ENCODE measurements at places on chromosomes 7 and 10.

- no peak overlapping the region for H3K4me3 ChIP-seq
- H3K27ac ChIP-seq: no peak overlapping the region
- H3K4me1 ChIP-seq: no peaks in the 10 kb centered on the region
- no peaks in the 10 kb centered on the region for H3K27me3 ChIP-seq
- no peaks in the 10 kb centered on the region for H3K36me3 ChIP-seq
These were observed 7.3 kb upstream of the CCDC6 start for GRCh38 chr10:59913547-59914237.

DNA sequence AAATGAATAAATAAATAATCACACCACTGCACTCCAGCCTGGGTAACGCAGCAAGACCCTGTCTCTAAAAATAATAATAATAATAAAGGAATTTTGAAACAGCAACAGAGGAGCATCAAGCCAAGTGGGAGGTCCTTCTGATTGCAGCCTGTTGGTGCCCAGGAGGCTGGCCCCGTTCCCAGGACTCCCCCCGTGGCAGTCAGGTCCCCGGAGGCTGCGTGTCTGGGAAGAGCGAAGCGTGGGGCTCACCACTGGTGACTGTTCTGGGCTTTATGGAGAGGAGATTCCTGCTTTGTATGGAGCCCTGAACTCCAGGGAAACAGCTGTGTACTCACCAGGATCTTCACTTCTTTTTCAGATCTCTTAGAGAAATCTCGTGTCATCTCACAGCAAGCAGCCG lies 19.3 kb upstream of the MYH16 start:
- no peaks in the 10 kb centered on the region for H3K4me1 ChIP-seq
- H3K36me3 ChIP-seq: no peaks in the 10 kb centered on the region
- H3K27me3 ChIP-seq: no peaks in the 10 kb centered on the region
- DNase-seq: no peak

DNA sequence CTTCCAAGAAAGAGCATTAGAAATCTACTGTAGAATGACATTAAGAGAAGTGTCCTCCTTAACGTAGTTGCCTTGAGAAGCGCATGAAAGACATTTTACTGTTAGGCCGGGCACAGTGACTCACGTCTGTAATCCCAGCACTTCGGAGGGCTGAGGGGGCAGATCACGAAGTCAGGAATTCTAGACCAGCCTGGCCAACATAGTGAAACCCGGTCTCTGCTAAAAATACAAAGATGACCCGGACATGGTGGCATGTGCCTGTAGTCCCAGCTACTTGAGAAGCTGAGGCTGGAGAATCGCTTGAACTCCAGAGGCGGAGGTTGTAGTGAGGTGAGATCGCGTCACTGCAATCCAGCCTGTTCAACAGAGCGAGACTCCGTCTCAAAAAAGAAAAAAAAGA lies 28.9 kb downstream of the TARP start:
- no peak overlapping the region for H3K4me3 ChIP-seq
- H3K36me3 ChIP-seq: no peaks in the 10 kb centered on the region
- H3K4me1 ChIP-seq: no peaks in the 10 kb centered on the region
- H3K27ac ChIP-seq: no peak overlapping the region
- no peaks in the 10 kb centered on the region for H3K27me3 ChIP-seq

DNA sequence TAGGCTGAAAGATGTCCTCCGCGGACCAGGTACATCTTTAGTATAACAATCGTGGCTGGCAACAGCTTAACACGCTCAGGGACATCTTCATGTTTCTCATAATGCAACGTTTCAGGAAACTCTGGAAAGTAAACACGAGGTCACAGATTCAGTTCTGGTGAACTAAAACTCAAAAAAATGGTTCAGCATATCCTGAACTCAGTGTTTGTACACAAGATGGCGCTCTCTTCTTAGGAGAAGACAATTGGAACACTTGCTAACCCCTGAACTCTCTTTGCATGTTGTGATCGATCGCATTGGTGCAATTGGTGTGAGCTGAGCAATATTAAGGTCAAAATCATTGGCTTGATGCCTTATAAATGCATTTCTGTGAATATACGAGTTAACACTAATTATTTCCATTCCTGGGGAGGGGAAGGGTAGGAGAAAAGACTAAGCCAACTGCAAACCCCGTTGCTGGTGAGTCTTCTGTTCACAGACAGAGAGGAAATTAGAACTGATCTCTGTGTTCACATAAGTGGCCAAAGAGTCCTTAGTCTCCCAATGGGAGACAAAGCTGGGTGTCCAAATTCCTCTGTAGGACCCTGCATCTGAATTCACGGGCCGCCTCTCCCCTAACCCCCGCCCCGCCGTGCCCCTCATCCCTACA lies 52.6 kb upstream of the FAM180A start:
- DNase-seq: peak; percentile 35
- H3K4me3 ChIP-seq: no peak overlapping the region
- H3K36me3 ChIP-seq: no peaks in the 10 kb centered on the region
- H3K27me3 ChIP-seq: no peaks in the 10 kb centered on the region

- H3K4me1 ChIP-seq: no peaks in the 10 kb centered on the region
- no peak for DNase-seq
- H3K27ac ChIP-seq: no peak overlapping the region
- no peaks in the 10 kb centered on the region for H3K36me3 ChIP-seq
- no peaks in the 10 kb centered on the region for H3K27me3 ChIP-seq
- no peak overlapping the region for H3K4me3 ChIP-seq
These were observed 14.6 kb downstream of the LHPP start for GRCh38 chr10:124476043-124476725.

- DNase-seq: no peak
- no peaks in the 10 kb centered on the region for H3K4me1 ChIP-seq
- no peak overlapping the region for H3K27ac ChIP-seq
- no peaks in the 10 kb centered on the region for H3K27me3 ChIP-seq
- no peaks in the 10 kb centered on the region for H3K36me3 ChIP-seq
- H3K4me3 ChIP-seq: no peak overlapping the region
These were observed 86.9 kb downstream of the AOAH start for GRCh38 chr7:36637417-36637816.

DNA sequence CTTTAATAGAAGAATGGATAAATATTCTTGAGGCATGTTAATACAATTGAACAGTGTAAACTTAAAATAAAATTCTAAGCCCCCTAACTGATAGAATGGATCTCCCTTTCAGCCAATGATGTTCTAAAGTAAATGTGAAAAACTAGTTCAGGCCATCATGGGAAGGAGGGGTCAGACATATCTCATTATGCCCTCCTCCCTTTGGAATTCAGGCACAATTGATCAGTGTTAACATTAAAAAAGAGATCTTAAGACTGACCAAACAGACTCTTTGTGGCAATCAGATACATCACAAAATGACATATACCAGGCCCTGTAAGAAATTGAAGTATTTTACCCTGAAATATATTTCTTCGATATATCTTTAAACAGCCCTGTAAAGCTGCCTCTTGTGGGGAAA lies 683.0 kb upstream of the LRRTM3 start:
- no peaks in the 10 kb centered on the region for H3K36me3 ChIP-seq
- no peaks in the 10 kb centered on the region for H3K4me1 ChIP-seq

DNA sequence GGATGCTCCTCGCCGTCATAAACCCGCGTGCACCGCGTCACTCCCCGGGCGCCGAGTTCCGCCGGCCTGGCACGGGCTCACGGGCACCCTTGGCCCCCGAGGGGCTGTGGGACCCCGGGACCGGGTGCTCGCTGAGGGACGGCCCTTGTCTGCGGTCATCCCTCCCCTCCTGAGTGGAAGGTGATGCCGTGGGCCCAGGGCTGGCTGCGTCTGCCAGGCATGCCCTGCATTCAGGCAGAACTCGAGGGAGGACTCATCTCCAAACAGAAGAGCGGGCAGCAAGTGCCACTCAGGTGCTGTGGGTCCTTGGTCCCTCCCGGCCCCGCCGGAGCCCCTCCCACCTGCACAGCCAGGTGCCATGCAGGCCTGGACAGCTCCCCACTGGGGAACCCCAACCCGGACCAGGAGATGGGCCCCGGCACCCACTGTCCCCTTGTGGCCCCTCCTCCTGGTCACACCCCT lies 61.3 kb downstream of the UNCX start:
- no peak overlapping the region for H3K4me3 ChIP-seq
- H3K27me3 ChIP-seq: no peaks in the 10 kb centered on the region
- DNase-seq: no peak

DNA sequence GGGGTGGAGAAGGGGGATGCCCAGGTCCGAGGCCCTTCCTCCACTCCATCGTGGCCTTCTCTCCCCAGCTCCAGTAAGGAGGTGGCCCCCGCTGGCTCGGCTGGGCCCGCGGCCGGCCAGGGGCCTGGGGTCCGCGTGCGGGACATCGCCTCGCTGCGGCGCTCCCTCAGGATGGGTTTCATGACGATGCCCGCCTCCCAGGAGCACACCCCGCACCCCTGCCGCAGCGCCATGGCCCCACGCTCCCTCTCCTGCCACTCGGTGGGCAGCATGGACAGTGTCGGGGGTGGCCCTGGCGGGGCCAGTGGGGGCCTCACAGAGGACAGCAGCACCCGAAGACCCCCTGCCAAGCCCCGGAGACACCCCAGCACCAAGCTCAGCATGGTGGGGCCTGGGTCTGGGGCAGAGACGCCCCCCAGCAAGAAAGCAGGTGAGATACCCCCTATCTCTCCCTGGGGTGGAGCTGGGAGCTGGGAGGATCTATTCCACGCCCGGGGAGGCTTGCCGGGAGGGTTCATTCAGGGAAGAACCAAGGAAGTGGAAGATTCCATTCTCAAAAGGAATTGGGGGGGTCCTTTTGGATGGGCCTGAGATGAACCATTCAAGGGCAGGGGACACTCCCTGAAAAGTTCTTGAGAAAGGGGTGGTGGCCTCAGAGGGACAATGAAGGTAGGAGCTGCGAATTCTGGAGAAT lies 3.2 kb downstream of the NYAP1 start:
- DNase-seq: no peak
- H3K4me1 ChIP-seq: peaks cover 7% of the 10 kb centered on the region
- H3K27ac ChIP-seq: no peak overlapping the region

GRCh38 chr7:101226721-101227120 lies 8.8 kb downstream of the ZNHIT1 start:
- no peak overlapping the region for H3K4me3 ChIP-seq
- H3K27ac ChIP-seq: no peak overlapping the region
- DNase-seq: no peak

- H3K36me3 ChIP-seq: no peaks in the 10 kb centered on the region
- no peak overlapping the region for H3K27ac ChIP-seq
- H3K27me3 ChIP-seq: no peaks in the 10 kb centered on the region
- peaks cover 14% of the 10 kb centered on the region for H3K4me1 ChIP-seq
- no peak for DNase-seq
- H3K4me3 ChIP-seq: no peak overlapping the region
These were observed 5.6 kb downstream of the STRA8 start for GRCh38 chr7:135239263-135239662.

DNA sequence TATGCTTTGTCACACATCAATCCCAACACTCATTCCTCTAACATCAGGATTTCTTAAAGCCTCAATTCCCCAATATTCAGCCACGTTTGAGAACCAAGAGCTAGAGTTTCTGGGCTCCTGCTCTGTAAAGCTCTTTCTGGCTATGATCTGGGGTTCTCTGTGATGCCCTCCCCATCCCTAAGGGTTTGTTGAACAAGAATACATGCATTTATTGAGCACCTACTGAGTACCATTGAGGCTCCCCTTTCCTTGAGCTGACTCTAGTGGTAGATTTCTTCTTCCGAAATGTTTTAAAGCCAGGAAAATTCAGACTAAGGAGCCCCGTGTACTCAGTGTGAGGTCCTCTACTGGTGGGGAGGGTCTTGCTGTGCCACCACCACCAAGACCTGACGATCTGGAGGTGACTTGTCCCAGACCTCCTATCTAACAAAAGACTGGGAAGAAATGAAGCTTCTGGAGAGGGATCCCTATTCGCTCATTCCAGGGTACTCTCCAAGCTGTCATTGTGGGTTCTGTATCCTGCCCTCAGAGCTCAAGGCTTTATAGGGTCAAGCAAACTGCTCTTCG lies 23.1 kb upstream of the SRGN start:
- H3K36me3 ChIP-seq: no peaks in the 10 kb centered on the region
- peak overlapping the region; percentile 91 for H3K27ac ChIP-seq
- 0 out of 2 replicates have a peak overlapping the region, but pooled peaks have one; percentile 45 for H3K4me3 ChIP-seq
- no peaks in the 10 kb centered on the region for H3K27me3 ChIP-seq

GRCh38 chr7:142925413-142925812 lies 8.1 kb downstream of the TRPV5 start:
- H3K27ac ChIP-seq: no peak overlapping the region
- no peak overlapping the region for H3K4me3 ChIP-seq
- H3K4me1 ChIP-seq: no peaks in the 10 kb centered on the region
- no peaks in the 10 kb centered on the region for H3K27me3 ChIP-seq

GRCh38 chr10:58513188-58514110 lies 777 bp downstream of the BICC1 start:
- DNase-seq: no peak
- no peak overlapping the region for H3K27ac ChIP-seq
- H3K27me3 ChIP-seq: peaks cover 5% of the 10 kb centered on the region
- H3K4me1 ChIP-seq: no peaks in the 10 kb centered on the region

- H3K4me3 ChIP-seq: no peak overlapping the region
- H3K36me3 ChIP-seq: no peaks in the 10 kb centered on the region
- no peaks in the 10 kb centered on the region for H3K4me1 ChIP-seq
- no peak overlapping the region for H3K27ac ChIP-seq
These were observed 207.3 kb downstream of the HGF start for GRCh38 chr7:81562581-81562980.

- no peaks in the 10 kb centered on the region for H3K27me3 ChIP-seq
- H3K4me1 ChIP-seq: peaks cover 5% of the 10 kb centered on the region
- no peak overlapping the region for H3K27ac ChIP-seq
- H3K4me3 ChIP-seq: no peak overlapping the region
- H3K36me3 ChIP-seq: no peaks in the 10 kb centered on the region
These were observed 64.4 kb downstream of the KCND2 start for GRCh38 chr7:120337308-120337907.

GRCh38 chr10:34522546-34522945 lies 292.6 kb downstream of the PARD3 start:
- H3K4me3 ChIP-seq: no peak overlapping the region
- no peak overlapping the region for H3K27ac ChIP-seq
- H3K36me3 ChIP-seq: no peaks in the 10 kb centered on the region
- H3K27me3 ChIP-seq: no peaks in the 10 kb centered on the region

DNA sequence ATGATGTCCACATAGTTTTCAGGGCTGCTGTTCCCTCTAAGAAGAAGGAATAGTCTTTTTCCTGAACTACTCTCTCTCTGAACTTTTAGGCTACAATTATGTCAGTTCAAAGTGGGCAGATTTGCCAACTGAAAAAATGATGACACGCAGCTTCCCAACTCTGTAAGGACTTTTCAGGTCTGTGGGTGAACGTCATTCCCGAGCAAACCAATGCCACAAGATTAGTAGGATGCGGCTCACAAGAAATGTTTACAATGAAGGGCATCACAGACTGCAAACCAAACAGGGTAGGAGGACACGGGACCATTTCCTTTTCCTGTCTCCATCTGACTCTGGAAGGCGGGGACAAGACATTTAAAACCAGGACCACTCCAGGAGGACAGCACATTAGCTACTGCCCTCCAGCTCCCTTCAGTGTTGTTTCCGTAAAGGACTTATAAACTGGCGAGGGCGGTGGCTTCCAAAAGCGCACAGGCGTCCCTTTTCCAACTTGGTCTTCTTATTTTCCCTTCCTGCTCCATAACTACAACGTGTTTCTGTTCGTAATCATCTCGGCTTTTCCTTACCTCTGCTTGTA lies 539 bp upstream of the MKLN1 start:
- H3K36me3 ChIP-seq: no peaks in the 10 kb centered on the region
- H3K27ac ChIP-seq: peak overlapping the region; percentile 70
- DNase-seq: no peak
- 0 out of 2 replicates have a peak, but pooled peaks cover 3% of the 10 kb centered on the region for H3K4me1 ChIP-seq
- peak overlapping the region; percentile 88 for H3K4me3 ChIP-seq

Measured in GM12878 (cell line).